Left colon (tissue), 2 donors: ENCODE measurements at places on chromosomes 1 and 21.
A peak's percentile ranks its signal among the peaks of the same experiment; 100 is the strongest.

DNA sequence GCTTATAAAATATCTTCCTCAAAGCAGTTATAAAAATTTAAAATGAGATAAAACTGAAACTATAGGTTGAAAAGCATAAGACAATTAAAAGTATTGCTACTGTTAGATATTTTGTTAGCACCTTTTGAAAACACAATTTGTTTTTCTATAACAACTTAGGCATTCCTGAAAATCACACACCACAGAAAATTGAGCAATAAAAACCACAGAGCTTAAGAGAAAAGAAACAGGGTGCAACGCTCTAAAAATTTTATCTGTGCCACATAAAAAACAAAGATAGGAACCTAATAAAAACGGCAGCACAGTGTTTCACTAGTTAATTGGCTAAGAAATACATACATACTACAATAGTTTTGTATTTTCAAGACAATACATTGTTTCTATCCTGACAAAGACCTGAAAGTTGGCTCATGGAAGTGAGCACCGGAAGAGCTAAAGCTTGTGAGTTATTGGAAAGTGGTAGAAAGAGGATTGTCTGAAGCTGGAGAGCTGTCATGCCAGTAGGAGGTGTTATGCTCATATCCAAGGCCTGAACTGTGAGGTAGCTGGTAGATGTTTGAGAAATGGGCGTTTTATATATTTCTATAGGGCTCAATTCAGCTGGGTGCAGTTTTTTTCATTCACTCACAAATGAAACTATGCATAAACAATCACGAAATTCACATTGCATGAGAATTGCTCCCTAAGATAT is 45.8 kb downstream of the RGS7 start:
- DNase-seq: no peak

GRCh38 chr1:234969011-234969441 is 159.6 kb downstream of the TOMM20 start:
- no peak for DNase-seq

- DNase-seq: no peak
These were observed 56.0 kb downstream of the PRDM15 start for GRCh38 chr21:41823166-41823565.

DNA sequence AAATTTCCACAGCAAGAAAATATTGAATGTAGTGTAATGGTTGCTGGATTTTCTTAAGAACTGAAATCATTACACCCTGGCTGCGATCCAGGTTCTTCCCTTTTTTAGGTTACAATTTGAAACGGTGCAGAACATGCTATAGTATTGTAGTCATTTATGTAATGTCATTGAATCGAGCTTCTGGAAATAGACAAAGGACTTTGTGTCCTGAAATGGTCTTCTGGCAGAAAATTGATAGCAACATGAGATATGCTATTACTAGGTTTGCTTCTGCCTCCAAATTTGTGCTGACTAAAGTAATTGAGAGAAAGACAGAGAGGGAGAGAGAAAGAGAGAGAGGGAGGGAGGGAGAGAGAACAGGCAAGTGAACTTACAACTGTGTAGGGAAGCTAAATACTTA is 146.2 kb upstream of the NFIA start:
- DNase-seq: no peak

DNA sequence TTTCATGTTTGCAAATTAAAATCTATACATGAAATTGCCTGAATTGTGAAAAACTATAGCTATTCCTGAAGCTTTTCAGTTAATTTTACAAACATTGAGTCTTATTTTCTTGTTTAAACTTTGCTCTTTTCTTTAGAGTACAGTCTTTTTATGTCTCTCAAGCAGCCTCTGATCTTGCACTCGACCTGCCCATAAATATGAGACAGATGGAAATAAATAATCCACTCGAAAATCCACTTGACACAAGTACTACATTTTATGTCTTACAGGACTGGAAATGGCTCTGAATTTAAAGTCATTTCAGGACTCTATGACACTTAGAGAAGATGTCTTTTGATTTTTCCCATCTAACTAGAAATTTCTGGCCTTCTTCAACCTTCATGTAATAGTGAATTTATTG is 283.8 kb downstream of the USP25 start:
- DNase-seq: no peak

DNA sequence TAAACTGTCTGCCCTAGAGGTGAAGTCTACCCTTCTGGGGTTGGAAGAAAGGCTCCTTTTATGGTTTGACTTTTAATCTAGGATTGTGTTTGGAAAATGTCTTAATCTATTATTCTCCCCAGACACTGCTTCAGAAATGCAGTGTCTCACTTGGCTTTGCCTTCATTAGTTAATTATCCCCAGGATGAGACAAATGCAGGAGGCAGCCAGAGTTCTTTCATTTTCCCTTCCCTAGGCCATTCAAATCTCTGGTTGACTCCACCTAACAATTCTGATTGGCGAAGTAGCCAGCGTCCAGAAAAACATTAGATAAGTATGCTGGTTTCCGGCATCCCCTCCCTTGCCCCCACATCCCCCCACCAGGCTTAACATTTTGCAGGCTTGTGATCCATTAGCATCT is 325.8 kb upstream of the PBX1 start:
- DNase-seq: no peak

DNA sequence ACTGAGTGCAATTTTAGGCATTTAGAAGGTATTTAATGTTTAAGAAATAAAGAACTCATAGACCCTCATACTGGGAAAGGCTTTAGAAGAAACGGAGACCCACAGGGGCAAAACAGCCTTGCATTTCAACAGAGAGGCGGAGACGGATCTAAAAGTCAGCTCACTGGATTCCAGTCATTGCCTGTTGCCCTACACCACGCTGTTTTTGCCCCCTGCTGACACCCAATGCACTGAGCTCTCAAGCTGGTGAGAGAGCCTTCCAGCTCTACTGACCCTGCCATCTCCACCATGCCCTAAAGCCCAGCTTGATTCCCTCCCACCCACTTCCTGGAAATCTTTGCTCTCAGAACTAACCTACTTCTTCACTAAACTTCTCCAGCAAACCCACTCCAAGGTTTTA is 7.2 kb upstream of the TRAF3IP3 start:
- DNase-seq: no peak

GRCh38 chr1:211339631-211340041 is 13.0 kb downstream of the TRAF5 start:
- peak; percentile 62 for DNase-seq

DNA sequence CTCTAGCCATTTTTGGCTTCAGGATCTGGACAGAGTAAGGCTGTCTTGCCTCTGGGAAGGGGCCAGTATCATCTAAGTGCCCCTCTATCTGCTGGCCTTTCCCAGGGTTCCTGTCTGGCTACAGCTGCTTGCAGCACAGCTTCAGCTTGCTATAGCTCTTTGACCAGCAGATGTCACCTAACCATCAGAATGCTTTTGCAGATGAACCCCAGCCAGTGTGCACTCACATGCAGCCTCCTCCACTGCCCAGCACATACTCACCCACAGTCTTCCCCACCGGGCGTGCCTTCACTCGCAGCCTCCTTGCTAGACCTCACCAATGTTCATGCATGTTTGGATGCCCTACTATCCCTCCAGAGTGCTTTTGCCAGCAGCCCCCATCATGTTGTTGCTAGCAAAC is 769.0 kb downstream of the BRINP3 start:
- DNase-seq: no peak

DNA sequence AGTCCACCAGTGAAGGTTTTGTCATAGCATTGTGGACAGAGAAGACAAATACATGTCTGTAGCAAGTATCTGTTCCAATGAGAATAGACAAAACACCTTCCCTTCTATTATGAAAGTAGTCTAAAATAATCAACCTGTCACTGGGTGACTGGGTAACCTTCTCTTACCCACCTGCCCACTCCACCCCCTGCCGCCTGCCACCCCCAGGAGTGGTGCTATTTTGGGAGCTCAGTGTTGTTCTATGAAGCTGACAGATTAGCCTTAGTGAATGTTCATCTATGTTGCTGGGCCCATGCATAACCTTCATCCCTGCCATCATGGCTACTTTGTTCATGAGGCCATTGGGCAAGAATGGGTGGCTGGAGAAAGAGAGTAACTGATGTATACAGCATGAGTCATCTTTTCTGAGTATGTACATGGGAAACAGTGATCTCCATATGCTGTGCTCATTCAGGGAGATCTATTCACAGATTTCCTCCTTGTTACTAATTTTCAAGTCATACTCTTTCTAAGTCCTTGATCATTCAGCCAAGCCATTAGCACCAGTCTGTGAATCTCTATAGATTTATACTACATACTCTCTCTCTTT is 24.8 kb downstream of the MARK1 start:
- DNase-seq: no peak

- DNase-seq: no peak
These were observed 49.0 kb downstream of the KCNN3 start for GRCh38 chr1:154821083-154821482.

DNA sequence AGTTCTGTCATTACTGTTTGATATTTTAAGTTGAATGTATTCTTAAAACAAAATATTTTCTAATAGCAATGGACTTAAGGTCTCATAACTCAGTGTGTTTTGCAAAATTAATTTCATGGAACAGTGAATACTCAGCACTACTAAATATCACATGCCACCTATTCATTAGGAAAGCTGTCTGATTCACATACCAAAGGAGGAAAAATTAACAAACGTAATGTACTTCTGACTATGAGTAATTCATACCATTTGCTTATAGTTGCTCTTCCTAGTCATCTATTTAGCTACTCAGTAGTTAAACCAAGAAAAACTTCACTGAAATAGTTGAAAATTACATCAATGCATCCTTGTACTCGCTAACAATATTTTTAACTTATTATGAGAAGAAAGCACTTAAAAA is 35.2 kb downstream of the TP53BP2 start:
- no peak for DNase-seq

GRCh38 chr1:229756666-229757065 is 130.6 kb downstream of the URB2 start:
- DNase-seq: no peak

DNA sequence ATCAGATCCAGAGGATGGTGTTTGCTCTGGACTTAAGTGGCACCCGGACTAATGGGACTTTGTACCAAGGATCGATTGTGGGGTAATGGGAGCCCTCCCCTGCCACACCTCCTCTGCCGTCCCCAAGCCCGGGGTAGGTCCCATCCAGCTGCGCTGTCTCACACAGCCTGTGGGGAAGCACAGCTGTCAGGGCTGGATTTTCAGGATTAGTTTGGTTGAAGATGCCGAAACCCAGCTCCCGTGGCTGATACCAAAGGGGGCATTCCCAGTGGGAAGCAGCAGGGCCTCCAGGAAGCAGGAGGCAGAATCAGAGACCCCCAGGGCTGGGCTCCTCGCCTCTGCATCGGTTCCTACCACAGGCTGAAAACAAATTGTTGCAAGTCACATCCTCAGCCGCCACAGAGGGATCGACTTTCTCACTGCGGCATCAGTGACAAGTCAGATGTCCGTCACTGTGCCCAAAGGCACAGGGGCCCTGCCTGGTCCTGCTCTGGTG is 59.7 kb downstream of the MATN1 start:
- peak; percentile 17 for DNase-seq

- peak; percentile 19 for DNase-seq
These were observed 279.8 kb upstream of the VAMP3 start for GRCh38 chr1:7491109-7491817.

DNA sequence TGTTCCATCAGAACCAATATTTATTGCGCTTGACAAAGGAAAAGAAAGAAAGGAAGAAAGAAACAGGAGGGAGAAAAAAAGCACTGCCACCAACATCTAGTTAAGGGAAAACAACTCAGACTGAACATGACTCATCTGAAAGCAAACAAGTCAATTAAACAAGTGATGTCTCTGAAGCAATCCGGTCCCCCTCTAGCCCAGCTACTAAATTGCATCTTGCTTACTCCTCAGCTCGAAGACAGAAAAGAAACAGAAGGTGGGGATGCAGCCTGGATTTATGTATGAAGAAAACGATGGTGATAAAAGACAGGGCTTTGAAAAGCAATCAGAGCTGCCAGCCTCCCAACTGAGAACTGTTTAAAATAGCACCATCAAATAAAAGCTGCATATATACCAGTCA is 188.2 kb downstream of the OMA1 start:
- no peak for DNase-seq

GRCh38 chr1:101371259-101371658 is 134.4 kb downstream of the S1PR1 start:
- DNase-seq: no peak

GRCh38 chr1:76141929-76142328 is 67.4 kb downstream of the ST6GALNAC3 start:
- DNase-seq: no peak

GRCh38 chr21:27300770-27301169 is 333.9 kb upstream of the ADAMTS5 start:
- no peak for DNase-seq

GRCh38 chr1:9655836-9656235 is 4.3 kb downstream of the PIK3CD start:
- DNase-seq: no peak

GRCh38 chr1:21651214-21652042 is 17.7 kb downstream of the RAP1GAP start:
- peak; percentile 55 for DNase-seq

DNA sequence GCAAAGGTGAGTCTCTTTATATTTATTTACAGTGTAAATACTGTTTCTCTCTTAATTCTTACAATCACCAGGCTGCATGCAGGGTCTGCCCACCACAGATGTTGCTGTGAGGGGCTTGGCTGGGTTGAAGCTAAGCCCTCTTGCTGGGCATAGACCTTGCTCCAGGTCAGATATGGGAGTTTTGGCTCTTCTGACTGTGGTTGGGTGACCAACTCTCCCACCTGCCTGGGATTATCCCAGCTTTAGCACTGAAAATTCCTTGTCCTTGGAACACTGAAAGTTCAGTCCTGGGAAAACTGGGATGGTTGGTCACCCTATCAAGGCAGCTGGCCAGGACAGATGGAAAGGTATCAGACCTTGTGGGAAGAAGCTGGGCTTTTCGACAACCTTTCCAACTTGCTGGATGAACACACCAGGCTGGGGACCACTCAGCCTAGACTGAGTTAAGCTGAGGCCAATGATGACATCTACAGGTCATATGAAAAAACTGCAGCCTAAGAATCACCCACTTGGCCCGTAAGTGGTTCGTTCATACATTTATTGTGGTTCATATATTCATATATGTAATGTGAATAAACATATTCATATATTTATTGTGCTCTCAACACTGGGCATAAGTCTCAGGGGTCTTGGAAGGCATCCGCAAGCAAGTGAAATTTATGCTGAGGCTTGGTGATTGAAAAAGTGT is 26.6 kb upstream of the HPDL start:
- no peak for DNase-seq

- no peak for DNase-seq
These were observed 411.2 kb downstream of the MATN1 start for GRCh38 chr1:30312226-30312625.

DNA sequence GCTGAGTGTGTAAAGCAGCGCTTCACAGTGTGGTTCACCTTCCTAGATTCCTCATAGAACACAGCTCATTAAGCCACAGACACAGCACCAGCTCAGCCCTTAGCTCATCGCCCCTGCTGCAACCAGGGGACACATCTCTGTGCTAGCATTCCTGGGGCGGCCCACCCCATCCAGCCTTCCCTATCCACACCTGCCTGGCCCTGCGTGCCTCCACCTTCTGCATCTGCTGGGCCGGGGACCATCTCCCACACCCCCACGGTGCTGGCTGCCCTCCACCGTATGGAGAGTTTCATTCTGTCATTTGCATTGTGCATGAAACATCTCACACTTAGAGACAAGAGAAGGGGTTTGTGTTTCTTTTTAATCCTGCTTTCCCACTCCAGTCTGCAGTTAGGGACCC is 35.8 kb upstream of the PRSS38 start:
- peak; percentile 12 for DNase-seq

GRCh38 chr1:10648689-10649516 is 147.5 kb downstream of the CASZ1 start:
- DNase-seq: no peak

- DNase-seq: peak; percentile 81
These were observed 34.8 kb upstream of the ZBTB40 start for GRCh38 chr1:22416555-22417454.

- DNase-seq: no peak
These were observed 189.8 kb downstream of the RGS7 start for GRCh38 chr1:241167121-241167630.

GRCh38 chr1:97608272-97608671 is 312.6 kb downstream of the DPYD start:
- DNase-seq: no peak
